NCI-H774 (cell line): ENCODE measurements at places on chromosomes 4 and X.

DNA sequence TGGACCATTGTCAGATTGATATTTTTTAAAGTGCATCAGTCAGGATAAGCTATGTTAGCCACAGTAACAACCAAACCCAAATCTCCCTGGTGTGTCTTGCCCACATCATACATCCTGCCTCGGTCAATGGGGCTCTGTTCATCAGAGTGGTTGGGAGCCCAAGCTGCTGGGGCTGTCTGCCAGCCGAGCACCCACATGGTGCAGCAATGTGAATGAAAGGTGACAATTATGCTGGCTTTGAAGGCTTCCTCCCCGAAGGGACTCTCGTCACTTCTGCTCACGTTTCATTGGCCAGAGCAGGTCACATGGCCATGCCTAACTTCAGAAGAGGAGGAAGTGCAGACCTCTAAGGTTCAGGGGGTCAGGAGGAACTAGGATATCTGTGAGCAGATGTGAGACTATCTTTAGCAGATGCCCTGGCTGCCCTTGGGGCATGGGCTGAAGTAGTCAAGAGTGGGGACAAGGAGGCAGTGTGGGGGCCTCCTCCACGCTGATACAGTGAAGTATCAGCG lies 1.3 kb upstream of the JAKMIP1 start:
- DNase-seq, result no peak

- DNase-seq, result no peak
These were observed 112.4 kb upstream of the CXCL13 start for GRCh38 chr4:77493120-77493752.

GRCh38 chrX:103309860-103310554 lies 783 bp downstream of the BEX2 start:
- DNase-seq, result no peak

GRCh38 chr4:160026721-160027120 lies 923.8 kb downstream of the RAPGEF2 start:
- no peak for DNase-seq
